Stimulated activated naive CD4-positive, alpha-beta T cell treated with Interleukin-2 at 50 U/mL for 16 hours (primary cell): ENCODE measurements at places on chromosomes 13 and 19.

GRCh38 chr19:11089254-11090013 is at the start of gene LDLR:
LDLR (plus strand) TSS chr19:11089463; CDS start chr19:11089549, 86 bp downstream.
- DNase-seq: peak; percentile 78

DNA sequence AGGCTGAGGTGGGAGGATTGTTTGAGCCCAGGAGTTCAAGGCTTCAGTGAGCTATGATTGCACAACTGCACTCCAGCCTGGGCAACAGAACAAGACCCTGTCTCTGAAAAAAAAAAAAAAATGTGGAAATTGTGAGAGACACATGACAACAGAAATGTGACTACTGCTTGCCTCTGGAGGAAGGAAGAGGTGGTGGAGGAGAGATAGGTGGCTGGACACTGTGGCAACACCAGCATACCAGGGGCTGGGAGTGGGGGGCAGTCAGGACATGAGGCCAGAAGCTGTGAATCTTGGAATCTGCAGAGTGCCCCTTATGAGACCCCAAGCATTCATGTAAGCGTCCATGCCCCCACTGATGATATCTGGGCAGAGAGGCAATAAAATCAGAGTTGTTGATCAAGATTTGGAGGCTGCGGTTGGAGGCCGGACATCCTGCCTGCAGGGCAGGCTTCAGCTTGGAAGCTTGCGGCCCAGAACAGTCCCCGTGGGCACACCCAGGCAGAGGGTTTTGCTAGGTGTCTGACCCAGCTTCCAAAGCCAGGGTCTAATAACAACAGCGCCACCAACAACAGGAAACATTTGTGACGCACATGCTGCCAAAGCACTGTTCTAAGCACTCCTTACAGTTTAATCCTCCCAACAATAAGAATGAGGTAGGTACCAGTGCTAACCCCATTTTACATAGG is 16.9 kb downstream of the FAM187B start:
- peak; percentile 52 for DNase-seq

GRCh38 chr13:79602936-79603335 is 122.0 kb downstream of the NDFIP2 start:
- no peak for DNase-seq

DNA sequence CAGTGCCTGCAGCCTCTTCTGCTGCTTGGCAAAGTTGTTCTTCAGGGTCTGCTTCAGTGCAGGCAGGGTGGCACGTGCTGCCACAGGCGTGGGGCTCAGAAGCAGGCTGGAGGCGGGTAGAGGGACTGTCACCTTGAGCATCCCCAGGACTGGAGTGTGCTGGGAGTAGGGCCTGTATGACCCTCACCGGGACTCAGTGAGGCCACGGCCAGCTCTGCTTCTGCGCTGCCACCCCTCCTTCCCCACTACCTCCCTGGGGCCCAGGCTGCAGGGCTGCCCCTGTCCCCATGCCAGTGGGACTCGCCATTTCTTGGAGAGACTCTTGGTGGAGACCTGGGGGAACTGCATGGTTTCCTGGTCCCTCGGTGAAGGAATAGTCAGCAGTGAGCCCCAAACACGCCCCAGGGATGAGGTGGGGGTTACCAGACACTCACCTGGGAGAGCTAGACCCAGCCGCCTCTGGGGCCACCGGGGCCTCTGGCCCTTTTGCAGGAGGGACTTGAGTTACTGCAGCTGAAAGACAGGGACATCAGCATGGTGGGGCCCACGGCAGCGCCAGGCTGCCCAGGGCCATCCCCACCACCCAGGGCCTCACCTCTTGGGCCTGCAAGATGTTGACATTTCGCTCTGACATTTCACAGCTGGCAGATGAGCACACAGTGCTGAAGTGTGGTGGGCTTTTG is 29.9 kb downstream of the TUBA3C start:
- no peak for DNase-seq

DNA sequence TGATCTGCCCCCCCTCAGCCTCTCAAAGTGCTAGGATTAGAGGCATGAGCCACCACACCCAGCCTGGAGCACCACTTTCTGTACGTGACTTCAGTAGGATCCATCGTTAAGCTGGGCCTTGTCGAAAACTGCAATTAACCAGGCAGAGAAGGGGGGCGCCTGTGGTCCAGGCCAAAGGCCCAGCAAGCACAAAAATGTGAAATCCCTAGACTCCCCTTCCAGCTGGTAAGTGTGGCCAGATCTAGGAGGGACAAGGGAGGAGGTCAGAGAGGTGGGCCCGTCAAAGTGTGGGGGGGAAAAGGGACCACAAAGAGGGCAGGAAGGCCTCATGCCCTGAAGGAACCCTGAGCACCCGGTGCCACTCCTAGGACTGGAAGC is 13.8 kb downstream of the DDX39A start:
- DNase-seq: no peak

DNA sequence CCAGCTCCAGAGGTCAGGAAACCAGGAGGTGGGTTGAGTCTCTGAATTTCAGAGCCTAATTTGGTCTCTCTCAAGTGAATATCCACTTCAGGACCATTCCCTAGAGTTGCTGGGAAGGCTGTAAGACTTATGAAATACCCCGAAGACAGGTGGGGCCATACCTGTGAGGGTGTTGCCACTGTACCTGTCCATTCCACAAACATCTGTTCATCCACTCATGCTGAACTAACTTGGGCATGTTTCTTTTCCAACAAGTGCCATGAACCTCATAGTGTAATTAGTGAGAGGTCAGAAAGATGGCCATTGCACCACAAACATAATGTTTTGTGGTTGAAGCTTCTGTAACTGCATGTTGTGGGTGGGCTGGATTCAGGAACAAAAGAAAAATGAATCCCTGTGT is 7.8 kb downstream of the ILF3 start:
- no peak for DNase-seq

DNA sequence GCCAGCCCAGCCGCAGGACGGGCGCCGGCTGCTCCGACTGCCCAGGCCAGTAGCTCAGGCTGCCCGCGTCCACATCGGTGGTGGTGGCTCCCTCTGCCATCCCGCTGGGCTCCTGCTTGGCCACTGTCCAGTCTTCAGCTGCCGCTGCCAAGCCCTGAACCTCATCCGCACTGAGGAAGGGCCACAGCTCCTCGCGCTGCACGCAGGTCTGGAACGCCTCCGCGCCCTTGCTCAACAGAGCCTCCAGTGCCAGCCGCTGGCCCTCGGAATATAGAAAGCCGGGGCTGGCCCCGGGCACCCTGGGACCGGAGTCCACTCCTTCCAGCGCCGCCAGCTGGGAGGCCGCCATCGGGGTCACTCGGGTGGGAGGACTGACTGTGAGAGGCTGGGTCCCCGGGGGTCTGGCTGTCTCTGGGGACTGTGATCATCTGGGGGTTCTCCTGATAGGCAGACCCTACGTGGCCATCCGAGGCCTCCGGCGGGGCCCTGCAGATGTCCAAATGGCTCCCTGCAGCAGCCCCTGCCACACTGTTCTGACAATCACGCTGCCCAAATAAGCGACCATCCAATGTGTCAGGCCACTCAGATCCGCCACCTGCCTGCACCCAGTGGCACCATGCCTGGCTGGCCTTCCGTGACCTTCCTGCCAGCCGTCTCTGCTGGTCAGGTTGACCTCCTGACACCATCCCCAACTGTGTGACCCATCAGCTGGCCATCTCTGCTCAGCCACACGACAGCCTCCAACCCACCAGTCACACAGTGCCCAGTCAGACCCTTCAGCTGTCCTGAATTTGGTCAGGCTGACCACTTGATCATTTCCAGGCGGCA is 1.6 kb downstream of the FAM83E start:
- no peak for DNase-seq

- no peak for DNase-seq
These were observed 420 bp downstream of the DMKN start for GRCh38 chr19:35512831-35513627.

GRCh38 chr13:31896427-31896826 is 135.1 kb upstream of the FRY start:
- no peak for DNase-seq

- DNase-seq: no peak
These were observed 620.2 kb downstream of the EFNB2 start for GRCh38 chr13:105915146-105915850.

DNA sequence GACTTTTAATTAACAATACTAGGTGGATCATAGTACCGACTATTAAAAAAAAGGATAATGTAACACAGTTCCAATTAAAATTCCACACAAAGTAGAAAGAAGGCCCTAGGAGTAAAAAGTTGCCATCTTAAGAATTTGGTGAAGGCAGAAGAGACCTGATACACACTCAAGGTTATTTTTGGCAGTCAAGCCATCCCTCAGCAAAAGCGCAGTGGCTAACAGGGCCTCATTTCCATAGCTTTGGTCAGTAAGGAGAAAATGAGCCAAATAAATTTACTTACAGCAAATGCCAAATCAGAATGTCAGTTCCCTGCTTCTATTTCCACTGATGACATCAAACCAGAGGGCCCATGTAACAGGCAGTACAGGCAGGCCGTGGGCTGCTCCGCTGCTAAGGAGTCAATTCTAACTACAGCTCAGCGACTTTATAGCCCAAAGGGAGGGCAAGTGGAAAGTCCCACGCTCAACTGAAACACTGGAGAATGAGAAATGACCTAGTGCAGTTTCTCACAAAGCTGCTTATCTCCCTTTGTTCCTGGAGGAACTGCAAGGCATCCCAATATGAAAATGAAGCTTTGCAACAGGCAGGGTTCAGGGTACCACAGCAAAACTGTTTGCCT is 6.3 kb downstream of the ARGLU1 start:
- DNase-seq: peak; percentile 41

DNA sequence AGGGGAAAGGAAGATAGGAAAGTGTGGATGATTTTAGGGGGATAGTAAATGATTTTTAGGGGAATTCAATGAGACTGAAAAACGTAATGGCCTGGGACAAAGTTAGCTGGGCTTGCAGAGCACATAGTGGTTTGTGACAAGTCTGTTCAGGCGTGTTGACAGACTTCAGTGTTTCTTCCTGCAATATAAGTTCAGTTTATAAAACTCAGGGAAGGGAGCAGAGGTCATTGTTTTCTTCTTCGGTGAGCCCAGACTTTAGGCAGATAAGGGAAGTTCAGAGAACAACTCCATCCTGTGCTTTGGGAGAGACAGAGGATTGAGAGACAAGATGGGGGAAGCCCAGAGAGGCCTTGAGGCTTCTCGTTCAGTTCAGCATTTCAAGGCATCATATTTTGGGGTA is 45.2 kb upstream of the SLC7A1 start:
- no peak for DNase-seq

- no peak for DNase-seq
These were observed 555.9 kb downstream of the DIAPH3 start for GRCh38 chr13:59607780-59608233.

- no peak for DNase-seq
These were observed 41.8 kb downstream of the UGGT2 start for GRCh38 chr13:96011291-96011872.

- DNase-seq: no peak
These were observed 399.0 kb upstream of the KLF12 start for GRCh38 chr13:74533226-74533625.

DNA sequence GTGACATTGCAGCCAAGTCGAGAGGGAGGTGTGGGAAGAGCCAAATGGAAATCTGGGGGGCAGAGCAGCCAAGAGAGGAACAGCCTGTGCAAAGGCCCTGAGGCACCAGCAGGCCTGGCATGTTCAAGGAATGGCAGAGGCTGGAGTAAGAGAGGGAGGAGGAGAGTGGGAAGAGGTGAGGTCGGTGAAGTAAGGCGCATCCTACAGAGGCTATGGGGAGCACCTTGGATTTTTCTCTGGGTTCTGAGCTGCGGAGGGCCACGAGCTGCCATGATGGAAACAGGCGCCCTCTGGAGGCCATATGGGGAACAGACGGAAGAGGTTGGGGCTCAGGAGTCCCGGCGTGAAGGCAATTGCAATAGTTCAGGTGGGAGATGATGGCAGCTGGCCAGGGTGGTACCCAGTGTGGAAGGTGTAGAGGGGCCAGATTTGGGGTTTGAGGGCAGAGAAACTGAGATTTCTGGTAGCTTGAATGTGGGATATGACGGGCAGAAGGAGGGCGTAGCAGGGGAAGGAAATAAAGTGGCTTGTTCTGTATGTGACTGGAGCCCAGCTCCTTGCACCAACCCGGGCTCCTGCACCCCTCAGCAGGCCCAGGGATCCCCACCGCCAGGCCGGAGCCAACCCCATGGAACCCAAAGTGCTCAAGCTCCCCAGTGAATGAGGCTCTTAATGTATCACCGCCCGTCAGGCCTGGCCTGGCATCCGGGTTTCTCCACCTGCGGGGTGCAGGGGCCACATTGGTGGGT is 20.5 kb upstream of the STRN4 start:
- DNase-seq: peak; percentile 63

- no peak for DNase-seq
These were observed 155.5 kb downstream of the TNFSF13B start for GRCh38 chr13:108425056-108425455.

- no peak for DNase-seq
These were observed 9.9 kb downstream of the RFX2 start for GRCh38 chr19:6100284-6100915.
